ENCODE measurements at places on chromosomes 12 and 14.

DNA sequence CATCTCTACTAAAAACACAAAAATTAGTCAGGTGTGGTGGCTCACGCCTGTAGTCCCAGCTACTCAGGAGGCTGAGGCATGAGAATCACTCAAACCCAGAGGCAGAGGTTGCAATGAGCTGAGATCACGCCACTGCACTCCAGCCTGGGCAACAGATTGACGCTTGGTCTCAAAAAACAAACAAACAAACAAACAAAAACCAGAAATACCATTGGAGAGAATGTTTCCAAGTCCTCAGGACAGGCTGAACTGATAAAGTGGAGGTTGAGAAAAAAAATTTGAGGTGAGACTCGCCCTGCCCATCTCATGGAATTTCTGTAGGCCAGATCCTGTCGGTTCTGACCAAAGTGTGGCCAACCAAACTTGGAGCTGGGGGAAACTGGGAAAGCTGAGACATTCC, 30.6 kb upstream of the NFYB start:
- DNase-seq: no peak

GRCh38 chr12:2287151-2287550, 234.4 kb downstream of the CACNA1C start:
- DNase-seq: no peak

DNA sequence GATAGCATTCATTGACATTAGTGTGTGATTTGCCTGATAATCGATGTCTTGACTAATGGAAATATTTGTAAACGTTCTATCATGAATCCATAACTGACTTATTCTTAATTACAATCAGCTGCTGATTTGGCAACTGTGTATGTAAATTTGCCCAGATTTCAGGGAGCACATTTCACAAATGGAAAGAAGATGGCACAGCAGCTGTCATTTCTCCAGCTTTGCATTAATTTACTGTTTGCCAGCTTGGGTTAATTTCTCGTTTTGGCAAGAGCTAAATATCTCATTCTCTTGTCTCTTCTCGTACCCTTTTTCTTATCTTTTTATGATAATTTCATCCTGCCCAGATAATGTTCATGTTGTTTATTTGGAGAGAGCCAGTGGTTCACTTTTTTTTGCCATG, 22.9 kb downstream of the TDP1 start:
- no peak for DNase-seq

DNA sequence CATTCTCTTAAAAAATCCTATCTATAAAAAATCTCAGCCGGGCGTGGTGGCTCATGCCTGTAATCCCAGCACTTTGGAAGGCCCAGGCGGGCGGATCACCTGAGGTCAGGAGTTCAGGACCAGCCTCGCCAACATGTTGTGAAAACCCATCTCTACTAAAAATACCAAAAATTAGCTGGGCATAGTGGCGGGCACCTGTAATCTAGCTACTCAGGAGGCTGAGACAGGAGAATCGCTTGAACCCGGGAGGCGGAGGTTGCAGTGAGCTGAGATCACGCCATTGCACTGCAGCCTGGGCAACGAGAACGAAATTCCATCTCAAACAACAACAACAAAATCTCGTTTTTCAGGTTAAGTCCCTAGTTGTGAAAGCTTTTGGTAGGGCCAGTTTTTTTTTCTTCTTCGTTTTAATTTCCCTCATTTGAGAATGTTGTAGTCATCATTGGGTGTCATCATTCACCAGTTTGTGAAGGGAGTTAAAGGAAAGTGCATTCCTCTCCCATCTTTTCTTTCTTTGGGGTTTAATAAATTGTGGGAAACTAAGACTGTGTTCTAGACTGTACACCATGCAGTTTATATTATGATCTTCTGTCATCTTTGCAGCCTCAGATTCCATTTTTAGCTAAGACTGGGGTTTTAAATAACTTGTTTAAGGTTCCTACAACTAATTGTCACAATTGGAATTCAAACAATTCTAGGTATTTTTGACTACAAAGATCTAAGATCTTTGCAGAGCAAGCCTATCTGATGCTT, 23.9 kb downstream of the MDM2 start:
- no peak for DNase-seq

- DNase-seq: no peak
Measured at GRCh38 chr14:30995689-30996088, 29.8 kb upstream of the AP4S1 start.

GRCh38 chr14:61860294-61860918, 98.2 kb downstream of the SNAPC1 start:
- DNase-seq: no peak

DNA sequence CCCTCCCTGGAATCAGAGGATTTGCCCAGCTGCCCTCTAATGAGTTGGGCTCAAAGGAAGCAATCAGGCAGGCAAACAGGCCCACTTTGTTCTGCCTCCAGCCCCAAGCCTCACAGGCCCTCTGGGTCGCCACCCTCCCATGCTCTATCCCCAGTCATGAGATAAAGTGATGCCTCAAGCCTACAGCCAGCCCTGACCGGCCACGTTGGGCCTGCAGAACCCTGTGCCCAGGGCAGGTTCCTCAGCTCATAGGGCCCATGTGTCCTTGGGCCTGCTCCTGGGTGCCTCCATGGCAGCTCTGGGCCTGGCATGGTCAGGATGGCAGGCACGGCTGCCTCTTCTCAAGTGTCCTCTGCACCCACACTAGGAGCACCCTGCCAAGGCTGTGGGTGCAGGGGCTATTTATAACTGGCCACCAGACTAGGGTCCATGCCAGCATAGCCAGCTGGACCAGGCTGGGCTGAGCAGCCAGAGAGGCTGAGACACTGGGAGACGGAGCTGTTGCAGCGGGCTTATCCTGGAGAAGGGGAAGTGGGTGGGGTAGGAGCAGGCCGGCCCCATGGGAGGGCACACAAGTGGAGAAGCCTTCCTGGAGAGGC, 20.2 kb downstream of the HDAC7 start:
- no peak for DNase-seq

- no peak for DNase-seq
Measured at GRCh38 chr14:23324993-23325392, 3.7 kb downstream of the PABPN1 start.

GRCh38 chr12:27052742-27053141, 29.6 kb downstream of the C12orf71 start:
- no peak for DNase-seq

DNA sequence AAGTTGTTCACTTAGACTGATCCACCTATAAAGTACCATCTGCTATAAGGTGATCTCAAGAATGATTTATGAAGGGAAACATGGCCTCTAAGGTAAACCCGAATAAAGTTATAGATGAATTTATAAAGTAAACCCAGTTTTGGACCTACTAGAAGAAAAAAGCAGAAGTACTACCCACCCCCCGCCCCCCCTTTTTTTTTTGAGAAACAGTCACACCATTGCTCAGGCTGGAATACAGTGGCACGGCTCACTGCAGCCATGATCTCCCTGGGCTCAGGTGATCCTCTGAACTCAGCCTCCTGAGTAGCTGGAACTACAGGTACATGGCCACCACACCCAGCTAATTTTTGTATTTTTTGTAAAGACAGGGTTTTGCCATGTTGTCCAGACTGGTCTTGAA, 3.9 kb downstream of the ENTPD5 start:
- DNase-seq: no peak

DNA sequence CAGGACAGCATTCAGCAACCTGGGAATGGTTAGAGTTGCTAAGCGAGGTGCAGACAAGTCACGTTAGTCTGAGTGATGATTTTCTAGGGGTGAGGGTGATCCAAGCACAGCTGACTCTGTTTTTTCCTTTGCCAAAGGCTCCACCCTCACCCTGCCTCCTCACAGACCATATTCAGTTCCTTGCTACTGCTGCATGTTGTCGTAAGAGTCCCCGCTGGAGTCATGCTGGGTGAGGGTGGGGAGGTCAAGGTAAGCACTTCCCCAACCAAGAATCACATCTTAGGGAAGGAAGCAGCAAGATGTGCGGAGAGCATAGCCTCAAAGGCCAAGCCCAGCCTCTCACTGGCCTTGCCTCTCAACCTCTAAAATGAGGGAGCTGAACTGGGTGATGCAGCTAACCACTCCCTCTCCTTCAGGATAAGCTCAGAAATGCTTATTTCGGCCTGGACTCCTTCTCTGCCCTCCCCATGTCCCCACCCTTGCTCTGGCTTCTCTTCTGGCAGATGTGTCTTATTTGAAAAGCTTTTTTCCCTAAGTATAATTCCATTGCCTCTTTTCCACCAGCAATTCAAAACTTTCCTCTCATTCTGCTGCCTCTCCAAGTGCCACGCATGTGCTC, 66.9 kb upstream of the ACTN1 start:
- no peak for DNase-seq

DNA sequence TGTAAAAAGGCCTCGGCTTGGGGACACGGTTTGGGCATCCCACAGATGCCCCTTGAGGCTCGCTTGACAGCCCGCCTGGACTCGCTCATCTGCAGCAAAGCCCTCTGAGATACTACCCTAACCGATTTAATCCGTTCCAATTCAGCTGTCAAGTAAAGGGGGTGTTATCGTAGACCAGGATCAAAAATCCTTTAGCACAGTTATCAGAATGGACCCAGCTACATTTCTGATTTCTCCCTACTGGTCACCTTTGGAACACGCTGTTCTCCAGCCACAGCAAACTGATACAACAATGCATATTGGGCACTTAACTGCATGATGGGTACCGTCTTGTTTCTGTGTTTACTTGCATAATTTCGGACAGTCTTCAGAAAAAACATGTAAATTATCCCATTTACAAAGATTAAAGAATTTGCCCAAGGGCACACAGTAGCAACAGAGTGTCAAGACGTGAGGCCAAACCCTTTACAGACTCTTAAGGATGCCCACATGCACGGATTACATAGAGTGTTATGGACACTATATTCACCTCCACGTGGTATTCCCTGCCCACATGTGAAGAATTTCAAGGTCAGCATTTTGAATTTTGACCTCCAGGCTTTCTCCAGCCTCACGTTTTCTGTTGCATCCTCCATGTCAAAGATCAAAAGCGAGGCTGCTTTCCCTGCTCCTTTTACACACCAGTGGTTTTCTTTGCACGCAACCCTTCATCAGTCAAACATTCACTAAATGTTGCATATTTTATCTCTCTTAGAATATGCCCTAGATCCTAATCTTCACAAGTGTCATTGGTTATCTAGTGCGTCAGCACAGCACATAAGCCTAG, 3.2 kb upstream of the DUSP6 start:
- DNase-seq: no peak

GRCh38 chr12:86261578-86261977, 5.4 kb upstream of the MGAT4C start:
- DNase-seq: no peak

GRCh38 chr12:111664961-111665865, 20.5 kb downstream of the BRAP start:
- no peak for DNase-seq

- no peak for DNase-seq
Measured at GRCh38 chr12:112005419-112006395, 7.3 kb downstream of the TMEM116 start.

DNA sequence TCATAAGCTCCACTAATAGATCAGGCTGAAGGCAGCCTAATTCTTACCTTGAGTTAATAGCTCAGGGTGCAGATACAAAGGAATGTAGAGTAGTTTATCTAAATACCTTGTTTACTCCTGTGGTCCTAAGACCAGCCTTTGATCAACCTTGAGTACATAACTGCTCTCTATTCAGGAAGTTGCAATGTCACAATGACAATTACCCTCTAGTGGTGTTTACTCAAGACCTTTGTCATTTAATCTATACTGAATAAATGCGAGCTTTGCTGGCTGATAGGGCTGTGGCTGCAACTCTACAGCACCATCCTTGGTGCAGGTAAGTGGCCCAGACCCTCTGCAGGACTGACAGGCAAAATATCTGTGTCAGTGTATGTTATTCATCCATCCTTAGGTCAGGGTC, 282.7 kb downstream of the ATXN7L3B start:
- DNase-seq: no peak

DNA sequence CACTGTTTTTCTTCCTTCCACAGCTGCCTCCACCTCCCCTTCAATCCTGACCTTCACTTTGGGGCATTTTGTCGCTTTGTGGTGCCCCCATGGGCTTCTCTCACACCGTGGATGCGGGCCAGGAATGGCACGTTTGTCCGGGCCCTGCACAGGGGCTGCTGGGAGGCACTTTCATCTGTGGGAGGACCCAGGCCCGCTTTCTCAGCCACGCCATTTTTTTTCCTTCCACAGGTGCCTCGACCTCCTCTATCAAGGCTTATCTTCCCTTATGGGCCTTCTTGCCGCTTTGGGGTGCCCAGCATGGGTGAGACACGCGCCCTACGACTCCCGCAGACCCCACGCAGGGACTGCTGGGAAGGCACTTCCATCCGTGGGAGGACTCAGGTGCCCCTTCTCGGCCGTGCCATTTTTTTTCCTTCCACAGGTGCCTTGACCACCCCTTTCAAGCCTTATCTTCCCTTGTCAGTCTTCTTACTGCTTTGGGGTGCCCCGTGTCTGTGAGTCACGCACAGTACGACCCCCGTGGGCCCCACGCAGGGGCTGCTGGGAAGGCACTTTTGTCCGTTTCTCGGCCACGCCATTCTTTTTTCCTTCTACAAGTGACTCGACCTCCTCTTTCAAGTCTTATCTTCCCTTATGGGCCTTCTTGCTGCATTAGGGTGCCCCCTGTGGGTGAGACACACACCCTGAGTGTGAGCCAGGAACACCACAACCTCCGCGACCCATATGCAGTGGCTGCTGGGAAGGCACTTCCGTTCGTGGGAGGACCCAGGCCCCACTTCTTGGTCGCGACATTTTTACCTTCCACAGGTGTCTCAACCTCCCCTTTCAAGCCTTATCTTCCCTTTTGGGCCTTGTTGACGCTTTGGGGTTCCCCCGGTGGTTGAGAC, 270.7 kb downstream of the ALG10 start:
- no peak for DNase-seq

DNA sequence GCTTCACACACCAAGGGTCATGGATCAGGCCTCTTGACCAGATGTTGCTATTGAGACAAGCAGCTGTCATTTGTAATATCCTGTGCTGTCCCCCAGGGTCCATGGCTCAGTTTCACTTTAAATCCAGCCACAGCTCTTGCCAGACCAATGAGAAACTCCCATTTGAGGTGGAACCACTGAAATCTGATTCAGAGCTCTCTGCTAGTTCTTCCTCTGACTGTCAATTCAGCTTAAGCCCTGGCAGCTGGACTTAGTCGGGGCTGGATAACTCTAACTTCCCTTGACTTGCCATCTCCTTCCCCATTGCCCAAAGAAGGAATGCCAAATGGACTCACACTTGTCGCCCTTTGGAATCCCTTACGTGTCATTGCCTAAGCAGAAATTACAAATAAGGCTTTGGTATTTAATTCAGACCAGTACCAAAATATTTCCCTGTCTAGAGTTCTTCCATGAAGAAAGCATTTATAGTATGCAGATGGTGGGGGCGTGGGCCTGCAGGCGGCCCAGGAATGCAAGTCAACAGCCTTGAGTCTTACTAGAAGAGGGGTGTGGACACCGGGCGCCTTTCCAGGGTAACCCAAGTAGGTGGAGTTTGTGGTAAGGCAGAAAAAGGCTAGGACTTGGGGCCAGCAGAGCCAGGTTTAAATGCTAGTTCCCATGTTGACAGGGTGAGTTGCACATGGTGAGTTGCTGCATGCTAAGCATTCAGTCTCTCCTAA, 96.9 kb upstream of the TMPO start:
- DNase-seq: no peak

DNA sequence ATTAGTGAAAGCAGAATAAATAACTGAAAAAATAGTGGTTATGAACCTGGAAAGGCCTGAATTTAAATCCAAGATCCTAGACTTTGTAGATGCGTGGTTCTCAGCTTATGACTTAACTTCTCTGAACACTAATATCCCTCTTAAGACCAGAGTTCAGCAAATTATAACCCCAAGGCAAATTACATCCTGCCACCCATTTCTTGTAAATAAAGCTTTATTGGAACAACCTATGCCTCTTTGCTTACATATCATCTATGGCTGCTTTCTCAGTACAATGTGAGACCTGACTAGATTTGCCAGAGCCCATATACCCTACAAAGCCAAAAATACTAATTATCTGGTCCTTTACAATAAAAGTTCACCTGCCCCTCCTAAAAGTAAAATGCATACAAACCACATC, 199.1 kb downstream of the MED13L start:
- no peak for DNase-seq
